ENCODE measurements at places on chromosomes 5 and 9. TPM values are rescaled to one million over a fixed set of nuclear protein-coding genes. Genes with fewer than 3 reads are reported as not detected.

GRCh38 chr5:178454821-178455479 is 135.2 kb downstream of the COL23A1 start:
- no peak for DNase-seq
- no peaks in the 10 kb centered on the region for H3K36me3 ChIP-seq
- H3K27ac ChIP-seq: no peak overlapping the region
- peaks cover 19% of the 10 kb centered on the region for H3K4me1 ChIP-seq
- H3K27me3 ChIP-seq: no peaks in the 10 kb centered on the region

GRCh38 chr9:37033682-37034304 is at the start of gene PAX5:
Gene PAX5, minus strand, starts transcription at chr9:37034268. Its CDS starts 237 bp downstream, at chr9:37034031.
- no peak within 1 kb of the TSS for H3K27ac ChIP-seq
- no peak for DNase-seq
- H3K4me3 ChIP-seq: peak within 1 kb of the TSS; percentile 74
- no peaks in the 10 kb centered on the region for H3K36me3 ChIP-seq
- H3K4me1 ChIP-seq: peaks cover 53% of the 10 kb centered on the region
- H3K27me3 ChIP-seq: peaks cover 100% of the 10 kb centered on the region

- H3K36me3 ChIP-seq: no peaks in the 10 kb centered on the region
- H3K4me3 ChIP-seq: no peak overlapping the region
- no peaks in the 10 kb centered on the region for H3K4me1 ChIP-seq
- DNase-seq: no peak
Observed at GRCh38 chr9:35432076-35432475, 57.8 kb upstream of the RUSC2 start.

The IPPK gene
- 9.4 TPM for total RNA-seq

GRCh38 chr5:93107805-93108520 is 473.1 kb downstream of the NR2F1-AS1 start:
- no peak overlapping the region for H3K4me3 ChIP-seq
- no peaks in the 10 kb centered on the region for H3K4me1 ChIP-seq
- H3K27me3 ChIP-seq: no peaks in the 10 kb centered on the region
- H3K36me3 ChIP-seq: no peaks in the 10 kb centered on the region
- DNase-seq: no peak

The PCDHGA11 gene
- total RNA-seq: 7.1 TPM

The GAPVD1 gene
- total RNA-seq: 33.8 TPM

GRCh38 chr5:50653946-50654345 is 12.5 kb upstream of the PARP8 start:
- no peak overlapping the region for H3K4me3 ChIP-seq
- DNase-seq: no peak
- no peaks in the 10 kb centered on the region for H3K36me3 ChIP-seq

The PLAA gene
- total RNA-seq: 56.1 TPM

GRCh38 chr5:174288439-174288838 is 242.9 kb downstream of the NSG2 start:
- no peaks in the 10 kb centered on the region for H3K4me1 ChIP-seq
- H3K27ac ChIP-seq: no peak overlapping the region
- H3K36me3 ChIP-seq: no peaks in the 10 kb centered on the region
- H3K4me3 ChIP-seq: no peak overlapping the region
- DNase-seq: no peak

- no peak overlapping the region for H3K4me3 ChIP-seq
- no peak for DNase-seq
- no peaks in the 10 kb centered on the region for H3K27me3 ChIP-seq
- H3K27ac ChIP-seq: no peak overlapping the region
Observed at GRCh38 chr5:79093762-79094161, 17.8 kb upstream of the BHMT start.

Measured in WTC11 (cell line).